ENCODE measurements at places on chromosomes 5 and 9.

DNA sequence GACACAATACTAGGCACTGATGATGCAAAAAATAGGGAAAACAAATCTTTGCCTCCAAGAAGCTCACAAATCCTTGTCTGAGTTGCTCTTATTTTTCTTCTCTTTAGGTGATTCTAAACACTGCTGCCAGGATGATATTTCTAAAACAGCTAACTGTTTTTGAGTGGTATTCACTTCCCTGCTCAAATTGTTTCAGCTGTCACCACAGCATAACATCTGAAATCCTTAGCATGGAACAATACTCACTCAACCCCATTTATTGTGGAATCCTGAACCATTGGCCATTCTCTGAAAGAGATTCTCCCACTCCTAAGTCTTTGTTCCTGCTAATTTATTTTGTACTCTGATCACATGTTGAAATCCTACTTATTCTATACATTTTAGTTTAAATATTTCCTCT lies 4.8 kb upstream of the SHOC1 start:
- DNase-seq, result no peak

DNA sequence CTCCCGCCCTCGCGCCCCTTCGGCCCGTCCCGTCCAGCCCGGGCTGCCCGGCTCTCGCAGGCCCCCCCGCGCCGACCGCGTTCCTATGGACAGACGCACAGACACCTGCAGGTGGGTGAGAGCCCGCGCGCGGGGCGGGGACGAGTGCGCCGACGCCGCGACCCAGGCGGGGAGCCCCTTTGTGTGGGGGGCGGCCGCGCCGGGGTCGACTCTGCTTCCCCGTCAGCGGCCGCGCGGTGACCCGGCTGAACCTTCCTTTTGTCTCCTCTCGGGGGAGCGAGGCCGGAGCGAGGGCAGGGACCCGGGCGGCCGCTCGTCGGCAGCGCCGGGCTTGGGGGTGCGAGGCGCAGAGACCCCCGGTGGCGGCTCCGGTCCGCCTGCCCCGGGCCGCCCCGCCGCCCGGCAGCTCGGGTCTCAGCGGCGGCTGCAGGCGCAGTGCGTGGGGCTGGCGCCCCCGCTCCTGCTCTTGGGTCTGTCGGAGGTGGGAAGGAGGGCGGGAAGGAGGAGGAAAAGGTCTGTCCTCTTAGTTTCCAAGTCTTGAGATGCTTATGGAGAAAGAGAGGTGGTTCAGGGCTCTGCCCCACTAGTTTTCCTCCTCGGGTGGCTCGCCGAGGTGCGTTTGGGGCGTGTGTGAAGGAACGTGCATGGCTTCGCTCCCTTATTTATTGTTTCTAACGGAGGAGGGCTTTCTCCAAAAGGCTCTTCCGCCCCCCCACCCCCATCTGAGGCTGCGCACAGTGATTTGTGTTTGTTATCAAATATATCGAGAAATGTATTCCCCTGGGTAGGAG lies 576 bp downstream of the KIAA1958 start:
- DNase-seq, result no peak

DNA sequence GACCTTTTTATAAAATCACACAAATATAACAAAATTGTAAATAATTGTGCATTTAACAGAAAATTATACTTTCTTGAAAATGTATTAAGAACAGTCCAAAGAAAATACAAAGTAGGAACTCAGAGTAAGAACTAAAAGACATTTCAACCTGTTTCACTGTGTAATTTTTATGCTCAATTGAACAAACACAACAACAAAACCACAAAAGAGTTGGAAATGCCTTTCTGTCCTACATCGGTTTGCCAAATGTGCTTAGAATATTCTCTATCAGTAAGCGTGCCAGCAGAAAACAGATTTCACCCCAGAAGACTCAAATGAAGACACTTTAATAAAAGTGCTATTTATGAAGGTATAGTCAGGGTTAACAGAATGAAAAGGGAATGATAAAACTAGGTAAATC lies 592.1 kb downstream of the PRELID2 start:
- DNase-seq, result no peak

DNA sequence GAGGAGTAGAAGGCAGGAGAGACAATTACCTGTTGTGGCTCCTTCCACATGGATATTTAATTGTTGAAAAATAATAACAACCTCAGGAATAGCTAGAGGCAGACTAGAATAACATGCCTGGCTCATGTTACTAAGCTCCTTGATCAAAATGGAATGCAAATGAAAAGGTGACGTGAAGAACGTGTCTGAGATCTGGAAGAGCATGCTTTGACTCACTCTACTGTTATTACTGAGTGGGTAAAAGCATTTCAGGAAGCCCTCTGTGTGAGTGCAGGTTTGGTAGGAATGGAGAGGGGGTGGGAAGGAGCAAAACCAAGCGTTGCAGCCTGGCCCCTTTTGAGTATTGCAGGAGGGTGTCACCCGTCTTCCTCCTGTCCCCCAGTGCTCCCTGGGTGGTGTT lies 84.8 kb downstream of the EQTN start:
- DNase-seq, result no peak

- no peak for DNase-seq
Measured at GRCh38 chr9:113580041-113580953, 116.8 kb downstream of the RGS3 start.

DNA sequence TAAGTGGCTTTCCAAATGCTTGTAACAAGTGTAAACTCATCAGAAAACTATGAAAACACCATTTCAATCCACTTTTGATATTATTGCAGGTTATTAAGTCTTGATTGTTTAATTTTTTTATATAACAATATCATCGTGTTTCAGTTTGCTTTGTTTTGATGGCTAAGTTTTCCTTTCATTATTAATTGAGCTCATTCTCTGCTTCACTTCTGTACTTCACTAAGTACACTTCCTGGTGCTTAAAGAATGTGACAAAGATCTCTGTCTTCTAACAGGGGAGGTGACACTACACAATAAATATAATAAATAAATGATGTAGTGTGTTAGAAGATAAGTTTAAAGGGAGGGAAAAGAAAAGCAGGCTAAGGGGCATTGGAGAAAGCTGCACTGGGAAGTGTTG lies 13.0 kb upstream of the RAD23B start:
- no peak for DNase-seq

DNA sequence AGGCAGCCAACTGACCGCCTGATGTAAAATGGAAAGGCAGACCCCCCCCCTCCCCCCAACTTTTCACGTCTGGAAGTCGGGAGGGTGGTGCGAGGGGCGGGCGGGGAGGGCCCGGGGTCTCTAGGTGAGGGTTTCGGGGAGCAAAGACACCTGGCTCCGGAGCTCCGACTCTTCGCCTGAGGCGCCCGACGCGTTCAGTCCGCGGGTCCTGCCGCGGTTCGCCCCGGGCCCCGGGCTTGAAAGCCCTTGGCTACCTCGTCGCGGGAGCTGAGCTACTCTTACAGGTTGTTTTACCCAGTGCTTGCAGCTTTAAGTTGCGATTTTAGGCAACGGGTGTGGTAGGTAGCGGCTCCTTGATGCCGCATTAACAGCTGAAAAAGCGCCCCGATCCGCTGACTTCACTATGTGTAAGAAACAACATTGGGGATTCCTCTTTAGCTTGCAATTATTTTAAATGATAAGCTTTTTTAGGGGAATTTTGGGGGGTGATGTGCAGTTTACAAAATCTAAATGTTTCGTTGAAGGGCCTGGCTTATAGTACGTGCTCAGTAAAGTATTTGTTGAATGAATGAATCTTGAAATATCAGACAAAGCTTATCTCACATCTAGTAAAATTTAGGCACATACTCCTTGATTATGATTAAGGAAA lies 722 bp downstream of the CDC42SE2 start:
- DNase-seq, result no peak

GRCh38 chr5:38241655-38242054 lies 16.7 kb upstream of the EGFLAM start:
- no peak for DNase-seq

DNA sequence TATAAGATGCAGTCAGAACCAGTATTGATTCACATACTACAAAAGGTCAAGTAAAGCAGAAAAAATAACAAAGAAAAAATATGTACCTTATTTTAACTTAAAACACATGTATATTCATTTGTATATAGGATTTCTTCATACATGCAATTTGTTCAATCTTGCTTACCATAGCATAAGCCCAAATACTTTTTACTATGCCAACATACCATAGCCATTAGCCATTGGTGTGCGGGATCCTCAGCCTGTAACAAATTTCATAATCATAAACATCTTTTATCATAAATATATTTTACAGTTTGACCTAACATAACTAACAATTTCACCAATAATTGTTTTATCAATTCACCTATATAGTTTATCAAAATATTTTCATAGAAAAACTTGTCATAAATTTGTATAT lies 51.1 kb downstream of the MPDZ start:
- no peak for DNase-seq

DNA sequence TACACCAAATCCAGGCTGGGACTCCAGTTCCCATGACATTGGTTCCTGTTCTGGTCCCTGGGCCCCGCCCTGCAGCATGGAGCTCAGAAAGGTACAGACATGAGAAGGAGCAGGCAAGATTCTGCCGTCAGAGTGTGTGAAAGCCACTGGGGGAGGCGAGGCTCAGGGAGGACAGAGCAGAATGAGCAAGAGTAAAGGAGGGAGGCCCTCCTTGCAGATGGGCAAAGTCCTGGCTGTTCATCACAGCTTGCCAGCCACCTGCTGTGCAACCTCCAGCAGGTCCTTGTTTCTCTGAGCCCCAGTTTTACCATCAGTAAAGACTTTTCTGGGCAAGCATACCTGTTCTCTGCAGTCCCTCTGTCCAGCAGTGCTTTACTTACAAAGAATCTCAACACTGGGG lies 73.3 kb downstream of the HRH2 start:
- no peak for DNase-seq

DNA sequence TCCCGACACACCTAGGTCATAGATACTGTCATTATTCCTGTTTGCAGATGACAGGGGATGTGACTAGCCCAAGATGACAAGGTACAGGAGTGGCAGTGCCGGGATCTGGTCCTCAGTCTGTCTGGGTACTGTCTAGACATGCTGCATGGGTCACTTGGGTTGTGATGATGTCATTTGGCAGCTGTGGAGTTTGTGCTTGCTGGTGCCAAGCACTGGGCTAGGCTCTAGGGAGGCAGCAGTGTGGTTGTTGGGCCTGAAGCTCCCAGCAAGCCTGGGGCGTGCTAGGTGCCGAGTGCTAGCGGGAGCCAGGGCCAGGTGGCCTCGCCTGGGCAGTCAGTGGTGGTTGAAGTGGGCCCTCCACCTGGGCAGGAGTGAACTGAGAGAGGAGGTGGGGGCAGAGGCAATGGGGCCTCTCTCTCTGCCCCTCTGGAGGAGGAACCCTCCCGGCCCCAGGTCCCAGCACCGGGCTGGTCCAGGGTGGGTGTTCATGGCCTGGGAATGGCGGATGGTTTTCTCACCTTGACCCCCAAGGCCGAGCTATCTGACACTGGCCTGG lies 8.8 kb upstream of the ASB6 start:
- DNase-seq, result no peak

DNA sequence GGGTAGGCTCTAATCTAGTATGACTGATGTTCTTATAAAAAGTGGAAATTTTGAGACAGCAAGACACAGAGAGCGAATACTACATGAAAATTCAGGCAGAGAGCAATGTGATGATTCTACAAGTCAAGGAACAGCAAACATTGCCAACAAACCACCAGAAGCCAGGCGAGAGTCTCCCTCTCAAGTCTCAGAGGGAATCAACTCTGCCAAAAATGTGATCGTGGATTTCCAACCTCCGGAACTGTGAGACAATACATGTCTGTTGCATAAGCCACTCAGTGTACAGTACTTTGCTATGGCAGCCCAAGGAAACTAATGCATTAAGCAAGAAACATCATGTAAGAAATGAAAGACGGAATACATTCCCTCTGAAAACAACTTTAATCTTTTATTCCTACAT lies 52.1 kb upstream of the CCNG1 start:
- DNase-seq, result no peak

- DNase-seq, result no peak
Measured at GRCh38 chr5:142070734-142071133, 37.8 kb upstream of the NDFIP1 start.

GRCh38 chr9:129484352-129485000 lies 136.4 kb downstream of the C9orf50 start:
- DNase-seq, result no peak

DNA sequence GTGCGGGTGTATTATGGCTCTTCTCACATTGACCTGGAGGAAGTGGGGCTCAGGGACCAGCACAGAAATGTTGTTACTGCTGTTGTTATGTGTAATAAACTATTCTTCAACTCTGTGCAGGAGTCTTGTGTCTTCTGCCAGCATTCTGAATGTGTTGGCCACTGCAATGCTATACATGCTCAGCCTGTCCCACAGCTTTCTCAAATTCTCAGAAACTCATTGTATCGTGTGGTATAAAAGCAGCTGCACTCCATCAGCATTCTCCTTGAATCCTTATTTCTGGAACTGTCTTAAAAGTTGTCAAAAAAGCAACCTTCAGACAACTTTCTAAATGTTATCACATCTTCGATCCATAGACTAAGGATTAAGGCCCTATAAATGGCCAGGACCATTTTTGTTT lies 72.0 kb downstream of the ZNF474 start:
- DNase-seq, result no peak

GRCh38 chr5:174545926-174546325 lies 178.5 kb upstream of the MSX2 start:
- DNase-seq, result no peak

DNA sequence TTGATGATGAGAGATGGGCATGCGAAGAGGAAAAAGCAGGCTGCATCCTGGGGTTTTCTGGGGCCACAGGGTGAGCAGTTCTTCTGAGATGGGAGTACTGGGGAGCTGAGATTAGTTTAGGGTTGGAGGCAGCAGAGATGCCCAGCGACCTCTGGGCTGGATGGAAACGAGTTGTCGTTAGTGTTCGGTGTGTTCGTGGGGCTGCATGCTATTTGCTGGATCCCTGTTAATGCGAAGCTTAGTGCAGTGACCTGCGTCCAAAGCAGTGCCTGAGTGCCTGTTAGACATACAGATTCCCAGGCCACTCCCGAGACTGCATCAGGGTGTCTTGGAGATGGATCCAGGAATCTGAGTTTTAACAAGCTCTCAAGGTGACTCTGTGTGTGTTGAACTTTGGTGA lies 201.3 kb downstream of the CACNA1B start:
- no peak for DNase-seq

- DNase-seq, result no peak
Measured at GRCh38 chr9:133705576-133705975, 32.6 kb downstream of the SARDH start.

DNA sequence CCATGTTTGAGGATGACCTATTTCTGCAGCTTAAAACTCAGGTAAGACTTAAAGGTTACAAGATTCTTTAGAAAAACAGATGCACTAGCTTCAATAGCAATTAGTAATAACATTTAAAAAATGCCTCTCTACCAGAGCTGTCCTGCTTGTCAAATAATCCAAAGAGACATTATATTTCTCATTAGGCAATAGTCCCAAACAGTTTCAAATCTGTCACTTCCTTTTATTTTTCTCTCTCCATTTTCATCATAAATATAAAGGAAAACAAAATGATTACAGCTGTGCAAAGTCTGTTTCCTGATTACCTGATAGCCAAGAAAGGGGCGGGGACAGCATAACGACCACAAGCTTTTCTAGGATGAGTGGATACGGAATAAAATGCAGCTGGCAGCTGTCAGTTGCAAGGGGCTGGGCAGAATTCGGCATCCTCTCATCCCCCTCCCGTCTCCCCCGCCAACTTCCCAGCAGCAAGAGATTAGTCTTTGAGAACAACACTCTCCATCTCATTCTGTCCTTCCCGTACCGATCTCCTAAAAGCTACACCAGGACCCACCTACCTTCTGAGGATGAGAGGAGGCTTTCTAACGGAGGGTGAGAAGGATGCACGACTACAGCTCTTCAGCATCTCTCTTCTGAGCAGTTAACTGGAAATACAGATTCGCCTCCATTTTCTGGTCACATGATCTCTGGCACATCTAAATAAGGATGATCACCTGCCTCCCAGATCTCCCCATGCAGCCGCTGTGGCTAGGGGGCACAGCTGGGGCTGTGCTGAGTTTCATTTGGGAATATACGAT lies 72.5 kb upstream of the PCA3 start:
- DNase-seq, result no peak
